Tongue (tissue), 3 donors: ENCODE measurements at places on chromosomes 11 and 22. TPM values are rescaled to one million over a fixed set of nuclear protein-coding genes. Genes with fewer than 3 reads are reported as not detected.

- peak; percentile 68 for DNase-seq
Observed at GRCh38 chr11:126375726-126376125, 20.2 kb downstream of the ST3GAL4 start.

The HBB gene
- total RNA-seq, result 162 TPM

The KMT5B gene
- total RNA-seq, result 54.7 TPM

GRCh38 chr22:49269371-49269770, 558.3 kb downstream of the BRD1 start:
- DNase-seq, result no peak

The C11orf58 gene
- 199 TPM for total RNA-seq

DNA sequence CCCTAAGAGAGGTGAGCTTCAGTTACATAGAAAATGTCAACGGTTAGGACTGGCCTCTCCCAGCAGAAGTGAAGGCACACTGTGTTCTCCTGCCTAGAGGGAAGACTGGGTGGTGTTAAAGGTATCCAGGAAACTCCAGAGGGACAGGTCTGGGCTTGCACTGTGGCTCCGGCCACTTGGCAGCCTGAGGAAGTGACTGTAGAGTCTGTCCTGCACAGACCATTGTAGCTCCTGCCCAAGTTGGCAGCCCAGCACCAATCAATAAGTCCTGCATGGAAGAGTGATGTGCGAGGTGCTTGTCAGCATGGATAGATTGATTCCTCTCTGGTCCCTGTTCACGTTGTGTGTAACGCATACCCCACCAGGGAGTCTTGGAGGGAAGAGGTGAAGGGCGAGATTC, 284.8 kb downstream of the TENM4 start:
- DNase-seq, result no peak

The COMT gene
- 190 TPM for total RNA-seq

DNA sequence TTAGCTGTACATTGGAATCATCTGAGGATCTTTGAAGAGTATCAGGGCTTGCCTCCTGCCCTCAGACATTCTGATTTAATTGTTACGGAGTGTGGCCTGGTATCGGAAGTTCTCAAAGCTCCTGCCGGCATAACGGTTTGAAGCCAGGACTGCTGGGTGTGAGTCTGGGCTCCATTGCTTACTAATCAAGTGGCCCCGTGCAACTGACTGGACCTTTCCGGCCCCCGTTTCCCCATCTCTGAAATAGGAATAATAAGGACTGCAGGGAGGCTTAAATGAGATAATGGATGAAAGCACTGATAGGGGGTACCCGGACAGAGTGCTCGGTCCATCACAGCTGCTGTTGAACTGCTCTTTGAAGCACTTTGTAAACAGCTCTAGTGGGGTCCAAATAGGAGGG, 1.7 kb downstream of the PLEKHB1 start:
- DNase-seq, result no peak

The CCDC73 gene
- total RNA-seq, result not detected

The OR51F1 gene
- total RNA-seq, result not detected

DNA sequence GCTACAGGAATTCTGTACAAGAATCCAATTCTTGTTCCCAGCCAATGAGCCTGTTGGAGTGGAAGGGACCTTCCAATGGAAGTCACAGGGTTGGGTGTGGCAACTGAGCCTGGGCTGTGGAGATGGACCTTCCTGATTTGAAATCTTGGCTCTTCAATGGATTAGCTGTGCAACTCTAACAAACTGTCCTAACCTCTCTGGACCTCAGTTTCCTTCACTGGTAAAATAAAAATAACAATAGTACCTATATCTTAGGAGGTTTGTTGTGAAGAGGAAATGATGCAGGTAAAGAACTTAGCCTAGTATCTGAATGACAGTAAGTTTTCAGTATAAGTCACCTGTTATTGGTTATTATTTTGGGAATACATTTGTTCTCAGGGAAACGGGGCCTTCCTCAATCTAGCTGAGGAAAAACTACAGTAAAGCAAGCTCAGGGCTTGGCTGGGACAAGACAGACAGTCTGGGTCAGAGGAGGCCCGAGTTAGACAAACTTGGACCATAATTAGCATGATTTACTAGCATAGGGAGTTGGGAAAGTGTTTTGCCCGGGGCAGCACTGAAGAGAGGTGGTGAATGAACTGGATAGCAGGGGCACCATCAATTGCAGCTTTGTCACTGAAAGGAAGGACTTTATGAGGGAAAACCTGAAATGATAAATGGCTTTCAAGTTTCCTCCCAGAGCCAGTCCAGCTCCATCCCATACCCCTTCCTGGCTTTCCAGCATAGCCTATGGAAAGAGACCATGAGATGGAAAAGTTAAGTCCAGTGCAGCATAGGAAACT, 13.7 kb downstream of the ELF5 start:
- DNase-seq, result no peak

The NDUFV1 gene
- 273 TPM for total RNA-seq

GRCh38 chr11:24828938-24829605, 332.2 kb downstream of the LUZP2 start:
- no peak for DNase-seq

GRCh38 chr22:17802411-17802810, 28.1 kb upstream of the BID start:
- no peak for DNase-seq

The KRTAP5-9 gene
- not detected for total RNA-seq

GRCh38 chr11:117395476-117395875, 67.8 kb downstream of the CEP164 start:
- peak; percentile 21 for DNase-seq

DNA sequence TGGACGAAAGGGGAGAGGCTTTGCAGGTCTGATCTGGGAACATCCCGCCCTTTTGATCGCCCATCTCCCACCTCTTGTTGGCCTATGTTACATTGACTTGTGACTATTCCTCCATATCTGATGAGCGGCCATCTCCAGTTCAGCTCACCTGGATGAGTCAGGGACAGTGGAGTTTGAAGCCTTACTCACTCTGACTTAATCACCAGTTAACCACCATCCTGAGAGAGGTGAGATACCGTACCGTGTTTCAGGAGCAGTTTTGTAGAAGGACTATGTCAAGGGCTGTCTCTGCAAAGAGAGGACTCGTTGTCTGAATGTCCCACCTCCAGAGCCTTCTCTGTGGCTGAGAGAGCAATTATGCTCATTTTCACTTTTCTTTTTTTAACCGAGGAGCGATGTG, 771.7 kb downstream of the NTM start:
- no peak for DNase-seq

The SSH3 gene
- total RNA-seq, result 35.6 TPM

- peak; percentile 86 for DNase-seq
Observed at GRCh38 chr11:61294717-61295595, at the start of gene VWCE. Gene VWCE (minus strand): TSS chr11:61295316. CDS start chr11:61295037, 279 bp downstream.

GRCh38 chr22:21642584-21643448, 714 bp downstream of the SDF2L1 start:
- peak; percentile 64 for DNase-seq

DNA sequence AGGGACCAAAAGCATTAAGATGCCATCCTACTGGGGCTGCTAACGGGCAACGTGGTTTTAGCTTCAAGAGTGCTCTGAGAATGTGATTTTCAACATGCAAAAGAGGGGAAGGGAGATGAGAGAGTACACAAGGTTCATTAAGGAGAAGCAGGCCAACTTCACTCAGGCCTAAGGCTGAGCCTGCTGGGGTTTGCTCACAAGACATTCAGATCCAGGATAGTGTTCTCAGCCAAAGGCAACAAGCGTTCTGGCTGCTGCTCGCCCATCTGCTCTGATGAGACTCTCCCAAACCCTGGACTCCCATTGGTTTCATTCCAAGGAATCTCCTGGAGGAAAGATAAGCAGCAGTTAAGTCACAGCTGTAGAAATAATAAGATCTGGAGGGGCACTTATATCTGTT, 23.6 kb upstream of the UPB1 start:
- peak; percentile 40 for DNase-seq

DNA sequence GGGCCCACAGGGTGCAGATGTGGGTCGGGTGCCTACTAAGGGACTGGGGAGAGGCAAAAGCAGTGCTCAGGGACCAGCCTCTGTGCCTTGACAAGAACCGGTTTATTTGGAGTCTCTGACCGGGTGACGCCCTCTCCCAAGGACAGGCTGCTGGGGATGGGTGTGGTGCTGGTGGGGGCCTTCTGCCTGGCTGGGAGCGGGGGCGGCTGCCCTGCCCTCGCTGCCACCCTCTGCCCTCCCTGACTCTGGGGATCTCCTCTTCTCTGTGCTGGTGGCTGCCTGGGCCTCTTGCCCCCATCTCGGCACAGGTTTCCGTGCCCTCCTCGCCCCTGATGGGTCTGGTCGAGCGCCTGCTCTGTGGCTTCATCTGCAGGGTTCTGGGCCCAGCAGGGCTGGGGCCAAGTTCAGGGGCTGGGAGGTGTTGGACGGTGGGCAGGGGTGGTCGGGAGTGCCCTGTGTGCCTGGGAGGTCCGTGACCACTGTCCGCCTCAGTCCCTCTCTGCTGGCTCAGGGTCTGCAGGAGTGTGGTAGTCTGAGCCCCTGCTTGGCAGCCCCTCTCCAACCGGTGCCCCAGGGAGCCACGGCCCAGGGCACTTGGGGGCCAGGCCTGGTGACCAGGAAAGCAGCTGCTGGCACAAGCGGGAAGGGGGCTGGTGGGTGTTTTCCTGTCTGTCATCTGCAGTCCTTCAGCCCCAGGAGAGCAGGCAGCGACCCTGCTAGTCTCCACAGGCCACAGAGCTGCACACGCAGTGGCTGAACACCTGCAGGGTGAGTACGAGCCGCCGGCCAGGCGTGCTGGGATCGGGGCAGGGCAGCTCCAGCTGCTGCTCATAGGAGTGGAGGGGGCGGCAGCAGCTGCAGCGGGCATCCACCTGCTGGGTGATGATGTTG, 23.5 kb downstream of the MUC6 start:
- peak; percentile 91 for DNase-seq

The TBX1 gene
- 28.5 TPM for total RNA-seq

GRCh38 chr11:70568035-70568813, 169.9 kb downstream of the CTTN start:
- DNase-seq, result peak; percentile 75

GRCh38 chr11:125505492-125506080, 9.5 kb upstream of the FEZ1 start:
- DNase-seq, result no peak

The ATL3 gene
- total RNA-seq, result 67.5 TPM

The APOL4 gene
- total RNA-seq, result 19.8 TPM

The OR2AT4 gene
- total RNA-seq, result not detected
